Stimulated activated CD4-positive, alpha-beta T cell treated with anti-CD3 and anti-CD28 coated beads, Interleukin-4, amount 100 ng/mL, for 1 hour (primary cell): ENCODE measurements at places on chromosomes 1 and 21.

- no peak for DNase-seq
Measured at GRCh38 chr1:107432108-107432507, 291.3 kb downstream of the NTNG1 start.

- DNase-seq: no peak
Measured at GRCh38 chr1:51281807-51282206, 45.7 kb downstream of the RNF11 start.

- no peak for DNase-seq
Measured at GRCh38 chr1:96234299-96234698, 487.3 kb upstream of the PTBP2 start.

DNA sequence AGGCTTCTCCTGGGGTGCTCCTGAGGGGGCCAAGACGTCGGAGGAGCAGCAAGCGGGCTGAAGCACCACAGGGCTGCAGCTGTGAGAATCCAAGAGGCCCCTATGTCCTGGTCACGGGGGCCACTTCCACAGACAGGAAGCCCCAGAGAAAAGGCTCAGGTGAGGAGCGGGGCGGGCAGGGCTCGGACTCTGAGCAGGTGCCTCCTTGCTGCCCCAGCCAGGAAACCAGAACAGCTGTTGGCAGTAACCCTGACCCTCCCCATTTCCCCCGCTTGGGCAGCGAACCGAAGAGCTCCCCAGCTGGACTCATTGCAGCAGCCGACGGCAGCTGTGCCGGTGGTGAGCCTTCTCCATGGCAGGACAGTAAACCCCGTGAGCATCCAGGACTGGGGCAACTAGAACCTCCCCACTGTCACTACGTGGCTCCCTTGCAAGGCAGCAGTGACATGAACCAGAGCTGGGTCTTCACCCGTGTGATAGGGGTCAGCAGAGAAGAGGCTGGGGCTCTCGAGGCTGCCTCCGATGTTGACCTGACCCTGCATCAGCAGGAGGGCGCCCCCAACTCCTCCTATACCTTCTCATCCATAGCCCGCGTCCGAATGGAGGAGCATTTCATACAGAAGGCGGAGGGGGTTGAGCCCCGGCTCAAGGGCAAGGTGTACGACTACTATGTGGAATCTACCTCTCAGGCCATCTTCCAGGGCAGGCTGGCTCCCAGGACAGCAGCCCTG, 625 bp downstream of the KLHDC7A start:
- DNase-seq: no peak

- DNase-seq: no peak
Measured at GRCh38 chr1:64934115-64934877, 32.1 kb downstream of the JAK1 start.

DNA sequence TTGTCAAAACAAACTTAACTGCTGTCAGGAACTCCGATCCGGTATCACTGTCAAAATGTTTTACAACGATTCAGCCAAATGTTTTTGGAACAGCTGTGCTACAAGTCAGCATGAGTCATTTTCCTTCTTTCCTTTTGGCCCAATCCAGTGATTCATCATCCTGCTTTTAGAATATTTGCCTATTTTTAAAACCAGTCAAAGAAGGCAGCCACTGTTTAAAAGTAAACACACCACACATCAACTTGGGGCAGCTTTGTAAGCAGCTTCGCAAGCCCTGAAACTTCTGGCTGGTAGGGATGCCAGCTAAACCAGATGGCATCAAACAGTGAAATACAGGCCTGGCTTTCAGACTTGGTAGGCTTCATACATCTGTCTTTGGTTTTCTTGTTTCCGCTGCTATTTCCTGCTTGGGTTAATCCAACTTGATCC, 14.9 kb downstream of the MAP3K7CL start:
- DNase-seq: no peak

- no peak for DNase-seq
Measured at GRCh38 chr1:210003501-210003900, 65.5 kb downstream of the SYT14 start.

GRCh38 chr1:59070610-59071009, 226.3 kb upstream of the FGGY start:
- no peak for DNase-seq

- DNase-seq: no peak
Measured at GRCh38 chr1:24157918-24158481, 15.1 kb upstream of the IL22RA1 start.

DNA sequence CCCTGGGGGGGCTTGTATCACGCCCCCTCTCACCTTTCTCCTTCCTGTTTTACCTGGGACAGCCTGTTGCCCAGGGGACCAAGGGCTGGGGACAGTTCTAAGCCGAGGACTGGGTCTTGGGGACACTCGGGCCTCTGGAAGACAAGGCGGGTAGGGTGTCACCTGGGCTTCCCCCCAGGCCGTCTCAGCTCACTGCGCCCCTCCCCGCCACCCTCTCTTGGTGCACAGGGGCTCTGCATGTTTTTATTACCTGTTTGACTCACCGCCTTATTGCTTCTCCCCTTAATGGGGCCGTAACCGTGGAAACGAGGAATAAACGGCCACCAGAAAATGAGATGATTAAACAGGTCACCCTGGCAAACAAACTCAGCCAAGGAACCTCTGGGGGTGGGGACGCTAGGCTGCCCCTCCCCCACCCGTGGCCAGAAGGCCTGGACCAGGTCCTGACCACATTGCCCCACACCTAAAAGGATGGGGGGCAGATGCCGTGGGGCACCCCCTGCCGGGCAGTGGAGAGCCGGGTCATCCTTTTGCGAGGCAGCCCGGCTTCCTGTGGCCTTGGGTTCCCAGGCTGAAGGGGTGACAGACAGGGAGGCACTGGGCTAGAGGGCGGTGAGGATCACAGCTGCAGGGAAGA, 109.9 kb downstream of the CASZ1 start:
- DNase-seq: no peak

DNA sequence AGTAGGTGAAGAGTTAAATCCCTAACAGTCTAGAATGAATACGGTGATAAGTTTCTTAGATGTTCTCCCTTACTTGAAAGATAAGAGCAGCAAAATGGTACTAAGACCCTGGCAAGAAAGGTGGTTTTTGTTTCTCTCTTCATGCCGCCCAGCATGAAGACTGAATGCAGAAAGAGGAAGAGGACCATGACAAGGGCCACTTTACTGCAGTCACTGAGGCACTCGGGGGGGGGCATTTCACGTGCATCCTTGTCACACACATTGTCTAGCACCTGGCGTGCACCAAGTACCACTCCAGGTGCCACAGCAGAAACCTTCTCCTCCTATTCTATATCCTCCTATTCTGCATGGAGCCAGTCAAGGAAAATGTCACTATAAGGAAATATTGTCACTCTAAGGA, 222.0 kb downstream of the TOMM20 start:
- no peak for DNase-seq

- no peak for DNase-seq
Measured at GRCh38 chr1:41497461-41498030, 13.1 kb upstream of the EDN2 start.

DNA sequence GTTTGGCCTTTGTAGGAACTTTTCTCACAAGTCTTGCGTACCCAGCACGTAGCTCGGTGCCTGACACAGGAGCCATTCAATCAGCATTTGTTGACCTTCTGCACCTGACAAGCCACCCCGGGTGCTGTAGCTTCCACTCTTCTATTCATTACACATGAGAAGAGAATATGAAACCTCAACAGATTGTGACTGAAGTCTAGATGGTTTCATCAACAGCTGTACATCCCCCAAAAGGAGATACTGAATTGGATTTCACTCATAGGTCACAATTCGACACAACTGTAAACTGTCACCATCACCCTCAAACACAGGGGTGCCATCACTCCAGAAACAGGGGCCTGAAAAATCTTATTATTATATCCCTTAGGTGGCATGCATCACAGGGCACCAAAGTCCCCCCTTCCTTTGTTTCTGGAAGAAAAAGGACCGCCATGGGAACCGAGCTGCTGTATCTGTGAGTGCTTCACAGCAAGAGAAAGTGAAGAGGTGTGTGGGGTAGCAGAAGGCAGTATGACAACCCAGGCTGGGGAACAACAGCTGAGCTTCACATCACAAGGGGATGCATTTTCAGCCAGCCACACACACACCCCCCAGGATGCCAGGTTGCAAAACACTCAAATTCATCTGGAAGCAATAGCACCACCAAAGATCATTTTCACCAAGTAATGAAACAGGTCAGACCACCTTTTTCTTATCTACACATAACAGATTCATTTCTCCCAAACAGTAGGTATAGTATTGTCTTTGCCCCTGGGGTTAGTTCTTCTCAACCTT, 225.7 kb downstream of the TOMM20 start:
- no peak for DNase-seq

GRCh38 chr1:1253972-1254666, 7.6 kb upstream of the C1QTNF12 start:
- DNase-seq: no peak

- no peak for DNase-seq
Measured at GRCh38 chr1:30805304-30806003, 47.9 kb upstream of the LAPTM5 start.

DNA sequence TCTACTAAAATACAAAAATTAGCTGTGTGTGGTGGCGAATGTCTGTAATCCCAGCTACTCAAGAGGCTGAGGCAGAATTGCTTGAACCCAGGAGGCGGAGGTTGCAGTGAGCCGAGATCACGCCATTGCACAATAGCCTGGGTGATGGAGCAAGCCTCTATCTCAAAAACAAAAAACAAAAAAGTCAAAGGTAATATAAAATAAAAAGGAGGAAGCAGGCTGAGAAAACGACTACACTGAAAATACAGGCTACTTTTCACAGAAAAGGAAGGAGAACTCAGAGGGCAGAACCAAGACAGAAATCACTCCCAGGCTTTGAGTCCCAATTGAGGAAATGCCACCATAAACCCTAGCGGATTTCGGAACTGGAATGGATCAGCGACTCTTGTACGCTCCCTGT, 5.9 kb upstream of the A3GALT2 start:
- DNase-seq: no peak

DNA sequence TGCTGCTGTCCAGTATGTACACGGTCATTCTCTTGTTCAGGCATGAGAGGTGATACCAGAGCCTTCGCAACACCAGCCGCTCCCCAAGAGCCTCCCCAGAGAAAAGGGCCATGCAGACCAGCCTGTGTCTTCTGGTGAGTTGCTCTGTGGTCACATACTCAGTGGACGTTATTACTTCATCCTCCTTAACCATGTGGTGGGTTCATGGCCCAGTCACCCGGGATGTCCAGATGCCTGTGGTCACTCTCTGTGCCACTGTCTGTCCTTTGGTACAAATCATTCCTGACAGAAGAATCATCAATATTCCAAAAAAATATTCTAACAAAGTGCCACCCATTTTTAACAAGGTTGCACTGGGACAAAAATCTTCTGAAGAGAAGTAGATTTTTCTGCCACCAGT, 8.8 kb upstream of the ZNF124 start:
- DNase-seq: no peak

GRCh38 chr1:166695115-166695514, 144.2 kb upstream of the POGK start:
- DNase-seq: no peak
